ENCODE measurements at places on chromosomes 3 and 15.

DNA sequence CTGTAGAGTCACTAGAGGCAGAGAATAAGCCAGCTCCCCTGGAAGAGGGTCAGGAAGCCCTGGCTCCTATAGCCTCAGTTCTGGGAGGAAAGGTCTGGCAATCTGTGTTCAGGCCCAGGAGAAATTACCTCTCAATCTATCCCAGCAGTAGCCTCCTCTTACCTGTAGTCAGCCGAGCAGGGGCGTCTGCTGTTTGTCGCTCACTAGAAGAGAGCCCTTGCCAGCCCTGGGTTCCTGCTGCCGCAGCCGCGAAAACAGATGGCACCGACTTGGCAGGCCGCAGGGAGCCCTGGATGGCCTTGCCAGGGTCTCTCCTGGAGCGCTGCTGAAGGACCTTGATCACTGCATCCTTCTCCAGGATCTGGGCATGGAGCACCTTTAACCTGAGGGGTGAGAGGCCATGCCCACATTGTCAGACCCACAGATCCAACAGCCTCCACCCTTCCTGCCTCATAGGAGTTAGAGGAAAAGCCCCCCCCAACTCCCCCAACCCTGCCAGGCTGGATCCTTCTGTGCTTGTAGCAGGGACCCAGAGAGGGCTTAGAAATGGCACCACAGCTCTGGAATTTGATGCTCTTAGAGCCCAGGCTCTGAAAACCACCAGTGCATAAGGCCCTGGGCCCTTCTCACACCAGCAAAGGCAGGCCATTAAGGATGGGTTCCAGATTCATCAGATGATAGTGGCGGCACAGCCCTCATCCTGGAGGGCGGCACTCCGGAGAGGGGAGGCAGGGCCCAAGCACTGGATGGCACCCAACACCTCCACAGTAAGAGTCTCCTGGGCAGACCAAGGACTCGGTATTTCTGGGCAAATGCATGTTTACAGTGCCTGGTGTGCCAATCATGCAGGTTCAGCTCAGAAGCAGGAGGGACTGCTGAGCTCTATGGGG, 14.9 kb downstream of the AMOTL2 start:
- DNase-seq: no peak

- no peak for DNase-seq
These were observed 247.9 kb downstream of the ZPLD1 start for GRCh38 chr3:102682741-102683140.

- DNase-seq: no peak
These were observed 2.2 kb downstream of the SCAANT1 start for GRCh38 chr3:63910001-63910400.

DNA sequence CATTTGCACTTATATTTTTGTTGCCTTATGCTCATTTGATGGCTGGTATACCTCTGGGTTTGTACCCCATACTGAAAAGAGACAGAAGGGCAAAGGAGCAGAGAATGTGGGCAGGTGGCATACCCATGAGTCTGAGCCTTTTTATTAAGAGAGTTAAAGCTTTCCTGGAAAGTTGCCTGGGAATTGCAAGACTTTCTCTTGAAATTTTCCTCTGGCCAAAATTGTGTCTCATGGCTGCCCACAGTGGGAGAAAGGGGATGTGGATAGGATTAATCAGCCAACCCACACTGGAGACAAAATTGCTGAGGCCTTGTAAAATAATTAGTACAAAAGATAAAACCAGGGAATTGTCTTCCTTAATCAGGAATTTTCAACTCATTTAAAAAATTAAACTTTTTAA, 8.2 kb upstream of the NMD3 start:
- DNase-seq: no peak

DNA sequence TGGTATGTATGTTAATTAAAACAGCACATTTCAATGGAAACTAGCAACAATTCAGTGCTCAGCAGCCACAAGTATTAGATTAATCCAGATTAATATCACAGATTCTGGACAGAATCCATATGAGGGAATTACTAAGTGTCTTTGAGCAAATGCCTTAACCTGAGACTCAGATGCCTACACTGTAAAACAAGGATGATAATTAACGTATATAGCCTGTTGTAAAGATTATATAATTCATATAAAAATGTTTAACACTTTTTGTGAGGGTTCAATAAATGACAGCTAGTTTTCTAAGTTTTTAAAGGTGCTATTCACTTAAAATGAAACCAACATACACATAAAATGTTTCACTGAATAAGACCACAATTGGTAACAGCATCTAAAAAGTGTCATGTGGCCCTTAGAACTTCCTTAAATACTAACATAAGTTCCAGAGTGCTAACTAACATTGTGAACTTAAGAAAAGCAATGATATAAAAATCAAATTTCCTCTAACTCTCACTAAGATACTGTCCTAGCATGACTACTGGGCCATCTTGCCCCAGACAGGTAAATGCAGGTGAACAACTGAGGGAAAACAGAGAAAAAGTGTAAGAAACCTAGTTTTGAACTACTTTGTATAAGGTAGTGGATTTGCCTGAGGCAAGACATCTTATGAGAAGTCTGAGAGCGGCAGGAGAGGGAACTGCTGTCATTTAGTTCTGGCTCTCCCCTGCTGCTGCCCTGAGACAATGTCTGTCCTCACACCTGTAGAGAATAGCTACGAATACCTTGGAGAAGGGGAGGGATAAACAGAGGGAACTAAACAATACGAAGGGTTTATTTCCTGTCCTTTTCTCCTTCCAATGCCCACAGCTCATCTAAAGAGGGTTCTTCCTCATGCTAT, 151.3 kb downstream of the ADAM10 start:
- DNase-seq: peak; percentile 33

GRCh38 chr3:105970283-105970682, 101.5 kb upstream of the CBLB start:
- DNase-seq: no peak

GRCh38 chr15:25709437-25710159, 153.5 kb downstream of the ATP10A start:
- DNase-seq: no peak

GRCh38 chr3:146065573-146066006, 95.4 kb downstream of the PLOD2 start:
- DNase-seq: no peak

DNA sequence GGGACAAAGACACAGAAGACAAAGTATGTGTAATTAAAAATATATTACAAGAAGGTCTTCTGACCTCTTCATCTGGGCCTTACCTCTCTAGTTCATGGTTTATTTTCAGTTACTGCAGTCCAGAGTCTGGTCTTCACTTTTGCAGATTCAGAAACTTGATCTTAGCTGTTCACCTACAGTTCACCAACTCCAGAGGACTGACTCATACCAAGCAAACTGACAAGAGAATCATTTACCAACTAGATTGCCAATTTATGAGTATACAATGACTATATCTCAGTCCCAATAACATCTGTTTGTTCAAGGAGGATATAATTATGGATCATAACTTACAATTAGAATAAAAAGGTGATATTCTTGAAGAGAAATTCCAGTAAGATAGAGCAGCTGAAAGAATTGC, 9.0 kb downstream of the P2RY1 start:
- no peak for DNase-seq

DNA sequence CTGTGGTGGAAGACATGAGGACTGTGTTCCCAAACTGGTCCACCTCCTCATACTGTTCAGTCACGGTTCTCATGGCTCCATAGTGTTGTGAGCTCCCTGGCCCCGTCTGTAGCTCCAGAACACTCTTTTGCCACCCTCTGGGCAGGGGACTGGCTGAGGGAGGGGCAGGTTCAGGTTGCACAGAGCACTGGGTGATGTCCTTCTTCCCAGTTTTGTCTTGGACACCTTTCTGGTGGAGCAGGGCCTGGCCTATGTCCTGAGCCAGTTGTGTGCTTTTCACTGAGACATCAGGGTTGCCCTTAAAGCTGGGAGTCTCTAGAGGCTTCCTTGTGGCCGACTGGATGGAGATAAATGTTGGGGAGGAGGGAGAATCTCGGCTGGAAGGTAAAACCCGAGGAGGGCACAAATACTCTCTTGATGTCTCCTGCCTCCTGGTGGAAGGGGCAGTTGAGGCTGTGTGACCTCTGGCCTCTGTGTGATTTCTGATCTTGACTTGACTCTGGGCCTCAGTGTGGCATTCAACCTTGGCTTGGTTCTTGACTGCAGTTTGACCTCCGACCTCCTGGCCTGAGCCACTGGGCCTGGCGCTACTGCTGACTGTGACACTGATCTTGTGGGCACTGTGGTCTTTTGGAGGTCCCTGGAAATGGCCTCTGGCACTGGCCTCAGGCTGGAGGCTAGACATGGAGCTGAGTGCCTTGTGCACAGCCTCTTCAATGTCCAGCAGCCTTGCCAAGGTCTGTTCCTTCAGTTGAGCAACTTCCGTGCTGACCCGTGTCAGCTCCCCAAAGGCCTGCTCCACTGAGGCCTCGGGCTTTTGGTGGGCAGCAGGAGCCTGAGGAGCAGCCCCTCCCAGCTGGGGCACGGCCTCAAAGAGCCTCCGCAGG, 8.1 kb downstream of the XIRP1 start:
- DNase-seq: no peak

GRCh38 chr3:101720851-101721840, 3.3 kb upstream of the CEP97 start:
- no peak for DNase-seq

DNA sequence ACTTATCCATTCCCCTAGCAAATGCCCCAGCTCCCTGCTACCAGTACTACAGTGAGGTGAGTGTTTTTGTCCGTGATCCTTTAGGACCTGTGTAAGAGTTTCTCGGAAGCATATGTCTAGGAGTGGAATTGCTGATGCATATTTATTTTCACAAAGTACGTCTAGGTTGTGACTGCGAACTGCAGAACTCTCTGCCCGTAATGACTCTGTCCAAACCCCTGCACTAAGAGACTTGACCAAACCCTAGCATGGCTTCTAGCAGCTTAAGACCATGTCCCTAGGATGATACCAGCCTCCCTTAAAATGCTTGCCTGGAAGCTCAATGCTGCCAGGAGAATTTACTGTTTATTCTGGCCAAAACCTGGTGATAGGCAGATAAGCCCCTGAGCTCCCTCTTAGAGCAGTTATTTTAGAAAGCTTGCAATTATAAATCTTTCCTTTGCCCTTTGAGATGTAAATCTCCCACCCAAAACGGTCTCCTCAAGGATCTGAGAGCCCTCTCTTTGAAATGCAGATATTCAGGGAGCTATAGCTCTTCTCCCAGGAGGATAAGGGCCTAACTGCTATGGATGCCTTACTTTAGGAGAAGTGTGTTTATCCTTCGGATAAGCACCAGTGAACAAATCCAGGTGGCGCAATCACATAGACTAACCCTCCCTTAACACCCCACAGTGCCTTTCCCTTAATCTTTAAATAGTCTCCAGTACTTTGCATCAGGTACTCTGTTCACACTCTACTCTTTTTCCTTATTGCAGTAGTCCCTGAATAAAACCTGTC, 14.7 kb upstream of the CA12 start:
- DNase-seq: peak; percentile 47

Measured in H9 (cell line).